ENCODE measurements at places on chromosomes 2 and 18.
A peak's percentile ranks its signal among the peaks of the same experiment; 100 is the strongest.

GRCh38 chr2:104375206-104375605, 478.7 kb upstream of the POU3F3 start:
- DNase-seq, result no peak

DNA sequence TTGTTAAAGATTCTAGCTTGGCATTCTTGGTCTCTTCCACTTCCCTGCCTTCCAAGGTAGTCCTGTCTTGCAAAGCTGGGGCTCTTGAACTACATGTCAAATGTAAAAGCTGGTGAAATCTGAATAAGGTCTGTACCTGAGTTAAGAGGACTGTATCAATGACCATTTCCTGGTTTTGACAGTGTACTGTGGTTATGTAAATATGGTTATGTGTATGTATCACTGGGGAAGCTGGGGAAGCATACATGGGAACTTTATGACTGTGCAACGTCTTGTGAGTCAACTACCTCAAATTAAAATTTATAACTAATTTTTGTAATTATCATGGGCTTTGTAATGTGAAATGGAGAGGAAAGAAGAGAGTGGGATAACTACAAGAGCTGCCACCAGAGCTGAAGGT, 81.7 kb downstream of the COL4A4 start:
- no peak for DNase-seq

DNA sequence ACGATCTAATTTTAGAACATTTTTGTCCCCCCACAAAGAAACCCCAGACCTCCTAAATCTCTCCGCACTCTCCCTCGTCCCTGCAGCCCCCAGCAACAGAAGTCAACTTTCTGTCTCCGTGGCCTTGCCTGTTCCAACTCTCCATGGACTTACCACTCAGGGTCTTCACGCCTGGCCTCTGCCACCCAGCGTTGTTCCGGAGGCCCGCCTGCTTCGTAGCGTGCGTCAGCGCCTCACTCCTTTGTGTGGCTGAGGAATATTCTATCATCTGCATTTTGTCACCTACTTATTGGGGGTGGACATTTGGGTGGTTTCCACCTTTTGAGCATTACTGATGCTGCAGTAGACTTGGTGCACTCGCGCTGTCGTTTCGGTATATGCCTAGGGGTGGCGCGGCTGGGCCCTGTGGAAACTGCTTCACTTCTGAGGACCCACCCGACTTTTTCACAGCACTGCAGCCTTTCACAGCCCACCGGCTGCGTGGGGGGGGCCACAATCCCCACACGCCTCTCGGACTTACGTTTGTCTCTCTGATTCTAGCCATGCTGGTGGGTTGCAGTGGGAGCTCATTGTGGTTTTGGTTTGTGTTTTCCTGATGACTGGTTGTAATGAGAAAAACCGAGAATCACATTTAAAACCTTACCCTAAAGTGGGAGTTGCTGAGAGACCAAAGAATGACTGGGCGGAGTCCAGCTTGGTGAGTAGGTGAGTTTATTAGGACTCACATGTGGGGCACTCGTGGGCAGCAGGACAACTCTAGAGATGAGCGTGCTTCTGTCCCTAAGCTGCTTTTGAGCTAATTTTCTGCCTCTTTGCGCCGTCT, 1.4 kb upstream of the HSBP1L1 start:
- no peak for DNase-seq

- no peak for DNase-seq
Observed at GRCh38 chr2:23390152-23390551, 5.2 kb downstream of the KLHL29 start.

DNA sequence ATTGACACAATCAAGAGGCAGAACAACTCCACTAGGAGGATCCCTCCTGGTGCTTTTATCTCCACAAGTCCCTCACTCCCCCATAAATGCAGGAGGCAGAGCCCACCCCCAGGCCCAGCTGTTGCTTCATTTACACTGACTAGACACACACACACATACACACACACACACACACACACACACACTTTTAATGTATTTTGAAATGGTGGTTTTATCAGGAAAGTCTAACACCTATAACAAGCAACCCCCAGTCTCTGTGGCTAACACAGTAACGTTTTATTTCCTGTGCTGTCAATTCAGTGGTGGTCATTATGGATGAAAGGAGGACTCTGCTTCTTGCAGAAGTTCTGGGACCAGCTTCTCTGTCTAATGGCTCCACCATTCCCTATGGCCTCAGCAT, 125.4 kb upstream of the FOSL2 start:
- DNase-seq, result no peak

DNA sequence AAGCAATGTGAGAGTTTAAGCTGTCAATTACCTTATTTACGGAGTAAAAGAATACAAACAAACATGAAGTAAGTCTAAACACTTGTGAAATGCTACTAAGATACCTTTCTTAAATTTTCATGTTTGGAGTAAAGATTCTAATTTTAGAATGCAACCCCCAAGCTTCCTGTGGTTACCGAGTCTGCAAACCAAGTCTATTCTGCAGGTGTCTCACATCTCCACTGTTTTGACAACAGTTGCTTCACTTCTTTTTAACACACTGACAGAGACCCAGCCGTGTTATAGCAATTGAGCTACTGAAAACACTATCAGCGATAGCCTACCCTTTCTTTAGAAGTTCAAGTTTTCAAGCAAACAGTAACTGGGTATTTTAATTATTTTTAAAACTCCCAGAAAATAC, 608.3 kb downstream of the ERBB4 start:
- no peak for DNase-seq

- DNase-seq, result no peak
Observed at GRCh38 chr2:127646487-127647241, 711 bp downstream of the GPR17 start.

GRCh38 chr2:202249521-202250253, 11.3 kb upstream of the SUMO1 start:
- DNase-seq, result no peak

DNA sequence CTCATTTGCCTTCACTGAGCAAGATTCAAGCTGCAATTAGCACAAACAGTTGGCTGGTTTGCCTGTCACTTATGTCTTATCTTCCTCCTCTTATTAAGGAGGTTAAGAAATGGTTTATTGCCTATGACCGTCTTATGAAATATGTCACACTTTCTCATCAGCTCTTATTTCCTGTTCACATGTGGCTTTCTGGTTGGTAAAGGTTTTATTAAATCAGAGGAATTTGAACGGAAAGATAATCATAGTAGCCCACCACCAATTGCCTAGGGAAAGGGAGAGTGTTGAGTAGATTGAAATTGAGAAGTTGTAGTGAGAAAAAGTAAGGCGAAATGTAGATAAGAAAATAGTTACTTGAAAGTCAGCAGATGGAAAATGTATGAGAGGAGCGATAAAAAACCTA, 4.2 kb upstream of the IL1R1 start:
- no peak for DNase-seq

DNA sequence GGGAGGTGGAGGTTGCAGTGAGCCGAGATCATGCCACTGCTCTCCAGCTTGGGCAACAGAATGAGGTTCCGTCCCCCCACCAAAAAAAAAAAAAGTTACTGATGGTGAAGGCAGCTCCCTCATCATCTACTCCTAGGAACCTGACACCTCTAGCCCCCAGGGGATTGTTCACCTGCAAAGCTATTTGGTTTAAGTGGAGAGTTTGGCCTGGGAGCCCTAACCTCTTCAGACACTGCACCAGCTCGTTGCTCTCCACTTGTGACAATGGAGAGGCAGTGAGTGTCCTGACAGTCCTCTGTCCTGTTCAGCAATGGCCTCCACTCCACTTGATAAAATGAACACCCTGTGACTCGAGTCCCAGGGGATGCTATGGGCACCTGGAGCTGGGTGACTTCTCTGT, 43.5 kb downstream of the ATP6V1C2 start:
- DNase-seq, result no peak

DNA sequence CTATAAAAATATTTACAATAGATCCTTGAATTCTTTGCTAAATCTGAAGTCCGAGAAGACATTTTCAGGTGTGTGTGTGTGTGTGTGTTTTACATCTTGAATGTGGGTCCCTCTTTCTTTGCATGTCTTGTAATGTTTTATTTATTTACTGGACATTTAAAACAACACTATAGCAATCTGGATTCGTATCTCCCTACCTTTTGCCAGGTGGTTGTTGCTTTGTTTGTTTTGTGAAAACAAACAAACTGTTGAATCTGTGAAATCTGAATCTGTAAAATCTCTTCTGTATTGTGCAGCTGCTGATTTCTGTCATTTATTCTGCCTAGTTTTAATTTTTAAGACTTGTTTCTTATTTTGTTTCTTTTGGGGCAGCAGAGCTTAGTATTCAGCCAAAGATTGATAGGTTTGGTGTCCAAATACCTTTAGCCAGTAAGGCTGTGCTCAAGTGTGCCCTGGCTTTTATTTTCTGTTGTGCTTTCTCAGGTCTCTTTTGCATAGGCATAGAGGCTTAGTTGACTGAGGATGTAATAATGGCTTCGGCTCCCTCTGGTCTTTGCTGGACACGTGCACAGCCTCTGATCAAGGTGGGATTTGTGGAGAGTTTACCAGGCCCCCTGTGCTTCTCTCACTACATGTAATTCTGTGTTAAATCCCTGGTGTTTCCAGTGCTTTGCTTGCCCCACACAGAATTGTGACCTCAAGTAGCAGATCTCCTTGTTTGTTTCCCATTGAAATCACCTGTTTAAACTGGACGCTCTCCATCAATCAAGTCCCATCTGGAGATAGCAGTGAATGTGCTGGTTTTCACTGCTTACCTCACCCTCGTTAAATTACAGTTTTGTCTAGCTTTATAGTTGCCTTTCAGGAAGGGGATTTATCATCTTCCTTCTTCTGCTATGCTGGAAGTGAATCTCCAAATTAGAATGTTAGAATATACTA, 71.1 kb downstream of the BIRC6 start:
- no peak for DNase-seq

GRCh38 chr2:41997561-41997960, 50.3 kb upstream of the PKDCC start:
- no peak for DNase-seq

DNA sequence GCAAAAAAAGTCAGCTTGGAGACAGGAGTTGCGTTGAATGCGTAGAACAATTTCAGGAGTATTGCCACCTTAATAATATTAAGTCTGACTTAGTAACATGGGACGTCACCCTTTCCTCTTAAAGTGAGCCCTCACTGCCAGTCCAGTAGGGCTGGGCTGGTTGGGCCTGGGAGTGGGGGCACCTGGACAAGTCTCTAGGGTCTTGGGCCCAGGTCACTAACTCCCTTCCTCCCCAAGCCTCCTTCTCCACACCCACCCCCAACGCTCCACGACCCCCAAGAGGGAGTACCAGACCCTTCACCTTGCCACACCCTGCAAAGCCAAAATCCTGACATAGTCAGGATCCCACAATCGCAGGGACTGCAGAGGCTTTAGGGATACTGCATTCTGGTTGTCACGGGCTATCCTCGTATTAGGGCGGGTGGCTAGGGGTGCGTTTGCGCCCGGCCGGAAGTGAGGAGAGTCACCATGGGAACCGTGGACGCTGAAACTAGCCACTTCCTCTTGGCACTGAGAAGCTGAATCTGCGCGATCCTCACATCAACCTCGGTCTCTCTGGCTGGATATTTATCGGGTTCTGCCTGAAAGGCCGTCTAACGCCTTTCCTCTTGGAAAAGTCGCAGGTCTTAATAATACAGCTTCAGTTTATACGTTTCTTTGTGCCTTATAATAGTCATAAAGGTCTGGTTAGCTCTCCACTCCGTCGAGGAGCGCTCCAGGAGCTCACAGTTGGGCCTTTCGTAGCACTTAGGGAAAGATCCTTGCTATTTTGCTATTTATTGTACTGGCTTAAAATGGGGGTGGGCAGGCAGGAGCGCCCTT, 10.3 kb upstream of the CXXC1 start:
- peak; percentile 59 for DNase-seq

DNA sequence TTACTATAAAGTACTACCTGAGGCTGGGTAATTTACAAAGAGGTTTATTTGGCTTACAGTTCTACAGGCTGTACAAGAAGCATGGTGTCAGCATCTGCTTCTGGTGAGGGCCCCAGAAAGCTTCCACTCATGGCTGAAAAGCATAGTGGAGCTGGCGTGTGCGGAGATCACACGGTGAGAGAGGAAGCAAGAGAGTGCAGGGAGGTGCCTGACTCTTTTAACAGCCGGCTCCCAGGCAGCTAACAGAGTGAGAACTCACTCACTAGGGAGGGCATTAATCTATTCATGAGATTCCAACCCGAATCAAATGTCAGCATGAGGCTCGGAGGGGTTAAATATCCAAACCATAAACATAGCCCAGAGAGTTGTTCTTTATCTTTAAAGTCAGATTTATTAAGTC, 117.3 kb downstream of the LDLRAD4 start:
- DNase-seq, result no peak

DNA sequence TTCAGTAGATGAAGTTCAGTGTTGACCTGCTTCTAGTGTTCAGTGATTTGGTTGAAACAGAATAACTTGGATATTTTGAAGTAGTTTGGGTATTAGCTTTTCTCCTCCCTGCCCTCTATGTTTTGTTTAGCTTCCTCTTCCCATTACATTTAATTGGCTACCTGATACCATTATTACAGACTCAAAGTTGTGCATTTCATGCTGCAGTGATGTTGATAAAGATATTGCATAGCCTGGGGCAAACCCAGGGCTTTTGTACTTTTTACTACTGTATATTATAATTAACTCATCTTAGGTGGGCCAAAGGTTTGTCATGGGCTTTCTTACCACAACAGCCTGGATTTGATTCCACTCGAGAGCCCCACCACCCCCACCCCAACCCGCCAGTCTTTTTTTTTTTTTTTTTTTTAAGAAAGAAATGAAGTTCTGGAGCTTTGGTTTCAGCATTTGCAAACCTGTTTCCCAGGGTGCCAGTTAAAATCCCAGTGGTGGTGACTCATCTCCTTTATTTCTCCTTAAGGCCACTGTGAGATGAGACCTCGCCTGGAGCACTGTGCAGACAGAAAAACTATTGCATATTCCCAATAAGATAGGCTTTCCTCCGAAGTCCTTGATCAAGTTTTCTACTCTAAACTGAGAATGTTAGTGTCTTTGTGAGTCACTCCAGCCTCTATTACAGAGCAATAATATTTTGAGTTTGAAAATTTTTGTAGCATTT, 393.7 kb upstream of the FANCL start:
- no peak for DNase-seq

- no peak for DNase-seq
Observed at GRCh38 chr2:85992611-85993010, 103.8 kb upstream of the ST3GAL5 start.

DNA sequence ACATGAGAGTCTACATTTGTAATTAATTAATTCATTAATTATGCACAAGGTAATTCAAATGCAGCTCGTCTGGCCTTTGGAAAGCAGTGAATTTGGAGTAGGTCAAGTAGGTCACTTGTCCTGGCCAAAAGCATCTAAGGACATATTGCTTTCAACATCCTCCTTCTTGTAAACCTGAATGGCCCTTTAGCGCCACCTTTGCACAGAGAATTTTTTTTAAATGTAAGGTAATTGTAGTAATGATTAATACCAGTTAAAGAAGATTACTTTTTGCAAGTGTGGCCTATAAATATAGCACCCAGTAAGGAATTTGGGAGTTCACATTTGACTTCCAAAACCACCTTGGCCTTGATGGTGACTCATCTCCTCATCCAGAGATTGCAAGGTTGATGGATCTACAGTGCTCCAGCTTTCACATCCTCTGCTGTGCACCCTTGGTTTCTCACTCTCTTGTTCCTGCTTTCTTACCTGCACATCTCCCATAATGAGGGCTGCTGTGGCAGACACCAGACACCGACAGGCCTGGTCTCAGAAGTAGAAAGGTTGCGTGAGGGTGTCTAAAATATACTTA, 481.7 kb downstream of the TGIF1 start:
- DNase-seq, result no peak
